NCI-H1436 treated with DMSO at 0.1 percent for 48 hours (cell line): ENCODE measurements at places on chromosomes 3 and 15.

DNA sequence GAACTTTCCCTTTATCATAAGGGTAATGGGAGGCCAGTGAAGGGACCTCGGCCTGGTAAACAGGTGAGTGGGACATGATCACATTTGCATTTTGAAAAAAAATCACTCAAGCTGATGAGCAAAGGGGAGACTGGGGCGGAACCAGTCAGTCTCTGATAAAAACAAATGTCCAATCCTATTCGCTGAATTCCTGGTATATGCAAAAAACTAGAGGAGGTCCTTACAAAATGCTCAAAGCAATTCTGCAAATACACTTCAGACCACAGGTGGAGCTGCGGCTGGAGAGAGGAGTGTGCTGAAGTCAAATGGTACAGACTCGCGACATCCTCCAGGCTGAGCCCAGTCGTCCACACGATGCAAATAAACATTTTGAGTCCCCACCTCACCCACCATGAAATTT, 166.7 kb downstream of the FOXP1 start:
- DNase-seq: no peak

GRCh38 chr3:65483480-65483879, 555.2 kb downstream of the MAGI1 start:
- no peak for DNase-seq

- no peak for DNase-seq
Observed at GRCh38 chr3:43028678-43029490, 49.8 kb downstream of the GASK1A start.

- no peak for DNase-seq
Observed at GRCh38 chr3:178472941-178473340, 63.3 kb upstream of the KCNMB2 start.

DNA sequence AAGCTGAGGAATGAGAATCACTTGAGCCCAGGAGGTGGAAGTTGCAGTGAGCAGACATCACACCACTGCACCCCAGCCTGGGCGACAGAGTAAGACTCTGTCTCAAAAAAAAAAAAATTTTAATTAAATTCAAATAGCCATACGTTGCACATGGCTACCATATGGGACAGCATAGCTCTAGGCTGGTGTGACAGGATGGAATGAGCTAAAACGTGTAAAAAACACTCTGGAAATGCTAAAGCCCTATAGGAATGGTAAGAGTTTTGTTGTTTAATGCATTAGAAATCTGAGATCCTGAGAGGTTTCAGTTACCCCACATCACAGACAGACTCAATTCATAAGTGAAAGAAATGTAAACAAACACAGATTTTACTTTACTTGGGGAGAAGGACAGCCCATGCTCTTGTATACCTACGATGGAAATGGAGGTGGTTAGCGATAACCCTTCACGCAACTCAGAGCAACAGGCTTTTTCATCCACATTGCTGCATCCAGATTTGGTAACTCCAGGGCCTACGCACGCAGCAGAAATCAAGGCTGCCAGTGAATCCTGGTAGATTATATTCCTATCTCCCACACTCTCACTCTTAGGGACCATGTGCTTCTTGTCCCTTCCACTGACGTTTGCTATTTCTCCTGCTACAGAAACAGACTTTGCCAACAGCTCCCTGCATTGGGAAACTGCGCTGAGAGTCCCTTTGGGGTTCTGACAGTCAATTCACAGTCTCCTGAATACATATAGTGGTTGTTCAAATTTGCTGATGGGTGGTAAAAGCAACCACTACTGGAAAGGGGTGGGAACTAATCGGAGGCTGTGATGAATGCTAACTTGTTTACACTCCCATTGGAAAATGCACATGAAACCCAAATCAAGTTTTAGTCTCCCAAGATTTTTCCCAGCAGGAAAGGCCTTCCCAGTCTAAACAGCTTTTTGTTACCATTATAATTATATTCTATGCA, 3.1 kb downstream of the SH3BP5 start:
- DNase-seq: no peak

GRCh38 chr3:66673293-66673692, 172.5 kb upstream of the LRIG1 start:
- DNase-seq: no peak

DNA sequence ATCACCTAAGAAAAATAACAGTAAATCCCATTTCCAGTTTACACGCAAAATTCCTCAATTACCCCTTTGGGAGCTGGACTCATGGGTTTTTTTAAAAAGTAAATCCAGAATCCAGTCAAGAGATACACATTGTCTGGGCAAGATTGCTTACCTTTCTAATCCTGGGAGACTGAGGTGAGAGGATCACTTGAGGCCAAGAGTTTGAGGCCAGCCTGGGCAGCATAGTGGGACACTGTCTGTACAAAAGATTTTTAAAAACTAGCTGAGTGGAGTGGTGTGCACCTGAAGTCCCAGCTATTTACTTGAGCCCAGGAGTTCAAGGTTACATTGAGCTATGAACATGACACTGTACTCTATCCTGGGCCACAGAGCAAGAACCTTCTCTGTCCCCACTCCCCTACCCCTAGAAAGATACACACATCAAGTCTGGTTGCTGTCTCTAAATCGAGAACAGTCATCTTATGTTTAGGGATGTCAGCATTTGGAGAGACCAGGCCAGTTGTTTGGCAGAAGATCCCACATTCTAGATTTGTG, 39.0 kb downstream of the DAG1 start:
- no peak for DNase-seq

DNA sequence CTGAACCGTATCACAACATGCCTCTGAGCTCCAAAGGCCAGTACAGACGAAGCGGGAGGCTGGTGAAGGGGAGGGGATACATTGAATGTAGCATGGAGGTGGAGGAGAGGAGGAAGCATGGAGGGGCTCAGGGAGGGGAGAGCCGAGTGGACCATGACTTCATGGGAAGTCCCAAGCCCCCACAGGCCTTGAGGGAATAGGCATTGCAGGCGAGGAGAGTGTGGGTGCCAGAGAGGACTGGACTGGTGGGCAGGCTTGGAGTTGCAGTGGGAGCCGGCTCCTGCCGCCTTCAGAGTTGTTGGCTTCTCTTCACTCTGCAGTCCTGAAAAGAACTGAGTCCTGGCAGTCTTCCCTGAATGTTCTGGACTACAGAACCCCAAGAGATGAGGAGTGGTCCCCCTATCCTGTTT, 3.3 kb upstream of the RNU6-1 start:
- DNase-seq: no peak

- no peak for DNase-seq
Observed at GRCh38 chr3:13594991-13595421, 46.1 kb downstream of the FBLN2 start.

DNA sequence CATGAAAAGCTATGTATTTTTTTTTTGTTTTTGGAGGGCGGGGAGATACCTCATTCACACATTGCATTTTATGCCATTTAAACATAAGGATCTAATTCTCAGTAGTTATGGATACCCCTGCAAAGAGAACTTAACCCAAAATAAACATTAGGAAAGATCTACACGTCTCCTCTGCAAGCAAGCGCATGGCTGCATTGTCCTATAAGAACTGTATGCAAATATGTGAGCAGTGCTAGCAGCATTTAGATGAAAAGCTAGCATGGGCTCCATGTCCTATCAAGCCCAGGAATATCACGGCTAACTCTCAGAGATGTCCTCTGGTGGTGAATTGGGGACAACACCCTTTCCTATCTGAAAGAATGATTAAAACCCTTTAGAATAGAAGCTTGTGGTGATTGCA, 292.8 kb downstream of the MEX3B start:
- DNase-seq: no peak

GRCh38 chr3:139764936-139765335, 87.2 kb upstream of the NMNAT3 start:
- DNase-seq: no peak

DNA sequence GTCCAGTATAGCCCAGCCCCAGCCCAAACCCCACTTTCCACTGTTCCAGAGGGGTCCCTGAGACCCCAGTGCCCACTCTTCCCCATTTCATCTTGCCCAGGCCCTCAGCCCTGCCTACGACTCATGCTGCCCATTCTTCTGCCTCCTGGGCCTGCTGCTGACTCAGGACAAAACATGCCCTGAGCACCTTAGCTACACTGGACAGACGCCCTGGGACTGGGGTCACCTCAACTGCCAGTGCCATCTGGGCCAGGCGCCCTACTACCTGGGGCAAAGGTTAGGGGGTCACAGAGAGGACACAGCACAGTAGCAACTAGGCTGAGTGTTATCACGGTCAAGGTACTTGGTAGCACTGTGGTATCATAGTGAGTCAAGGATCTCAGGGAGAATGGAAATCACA, 2.6 kb upstream of the LAMB2 start:
- no peak for DNase-seq

DNA sequence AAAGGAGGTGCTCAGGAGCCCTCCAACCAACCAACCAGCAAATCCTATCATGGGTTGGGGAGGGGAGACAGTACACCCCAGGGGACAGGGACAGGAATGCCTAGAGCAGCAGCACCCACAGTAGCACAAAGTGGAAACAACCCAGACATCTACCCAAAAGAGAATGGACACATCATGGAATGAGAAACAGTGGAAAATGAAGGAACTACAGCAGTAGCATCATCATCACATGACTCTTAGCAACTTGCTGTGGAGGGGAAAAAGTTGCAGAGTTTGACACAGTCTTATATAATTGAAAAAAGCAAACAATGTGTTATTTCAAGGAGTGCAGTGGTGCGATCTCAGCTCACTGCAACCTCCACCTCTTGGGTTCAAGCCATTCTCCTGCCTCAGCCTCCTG, 11.0 kb downstream of the C3orf22 start:
- no peak for DNase-seq
